ENCODE measurements at places on chromosomes 2 and 18.

GRCh38 chr18:8177330-8178016 is 431.8 kb upstream of the RAB12 start:
- no peak for DNase-seq

DNA sequence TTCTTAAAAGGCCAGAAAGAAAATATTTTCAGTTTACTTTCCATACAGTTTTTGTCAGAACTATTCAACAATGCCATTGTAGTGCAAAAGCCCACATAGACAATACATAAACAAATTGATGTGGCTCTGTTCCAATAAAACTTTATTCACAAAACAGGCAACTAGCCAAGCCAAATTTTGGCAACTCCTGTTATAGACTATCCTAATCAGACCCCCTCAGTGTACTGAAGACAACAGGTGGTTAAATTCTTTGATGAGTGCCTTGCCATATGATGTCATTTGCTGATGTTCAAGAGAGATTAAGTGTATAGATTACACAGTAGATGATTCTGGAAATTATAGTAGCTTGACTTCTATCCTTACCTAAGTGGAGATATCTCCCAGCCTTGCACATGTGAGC is 83.4 kb downstream of the FANCL start:
- no peak for DNase-seq

DNA sequence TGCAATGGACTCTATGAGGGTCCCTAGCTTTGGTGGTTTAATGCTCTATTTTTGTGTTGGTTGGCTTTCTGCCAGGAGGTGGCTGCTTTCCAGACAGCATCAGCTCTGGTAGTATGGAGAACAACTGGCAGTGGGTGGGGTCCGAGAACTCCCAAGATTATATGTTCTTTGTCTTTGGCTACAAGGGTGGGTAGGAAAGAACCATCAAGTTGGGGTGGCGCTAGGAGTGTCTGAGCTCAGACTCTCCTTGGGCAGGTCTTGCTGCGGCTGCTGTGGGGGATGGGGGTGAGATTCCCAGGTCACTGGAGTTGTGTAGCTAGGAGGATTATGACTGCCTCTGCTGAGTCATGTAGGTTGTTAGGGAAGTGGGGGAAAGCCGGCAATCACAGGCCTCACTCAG is 976.1 kb upstream of the GYPC start:
- DNase-seq = no peak

- no peak for DNase-seq
These were observed 16.8 kb downstream of the HDLBP start for GRCh38 chr2:241298673-241299072.

DNA sequence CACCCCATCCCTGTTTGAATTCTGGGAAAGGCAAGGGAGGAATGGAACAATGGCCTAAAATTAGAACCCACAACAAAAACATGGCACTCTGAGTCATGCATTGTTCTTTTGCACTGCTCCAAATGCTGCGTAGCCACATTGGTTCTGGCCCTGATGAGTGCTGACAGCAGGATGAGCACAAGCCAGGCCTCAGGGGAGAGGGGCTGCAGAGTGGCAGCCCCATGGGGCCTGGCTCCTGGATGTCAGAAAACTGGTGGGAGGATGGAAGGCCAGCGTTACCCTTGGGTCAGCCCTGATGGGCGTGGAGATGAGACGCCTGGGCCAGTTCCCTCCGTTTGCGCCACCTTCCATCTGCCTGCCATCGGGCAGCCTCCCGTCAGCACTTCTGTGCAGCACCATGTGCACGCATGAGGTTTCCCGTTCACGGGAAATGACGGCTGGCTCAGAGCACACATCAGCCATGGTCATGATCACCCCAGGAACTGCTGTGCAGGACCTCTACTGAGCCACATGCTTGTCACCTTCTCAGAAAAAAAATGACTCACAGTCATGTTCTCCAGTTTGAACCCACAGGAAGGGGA is 65.6 kb downstream of the CYP26B1 start:
- no peak for DNase-seq

GRCh38 chr2:30089171-30089570 is 57.6 kb upstream of the YPEL5 start:
- DNase-seq = no peak

- DNase-seq = no peak
These were observed 136.0 kb downstream of the INSIG2 start for GRCh38 chr2:118223992-118224894.

DNA sequence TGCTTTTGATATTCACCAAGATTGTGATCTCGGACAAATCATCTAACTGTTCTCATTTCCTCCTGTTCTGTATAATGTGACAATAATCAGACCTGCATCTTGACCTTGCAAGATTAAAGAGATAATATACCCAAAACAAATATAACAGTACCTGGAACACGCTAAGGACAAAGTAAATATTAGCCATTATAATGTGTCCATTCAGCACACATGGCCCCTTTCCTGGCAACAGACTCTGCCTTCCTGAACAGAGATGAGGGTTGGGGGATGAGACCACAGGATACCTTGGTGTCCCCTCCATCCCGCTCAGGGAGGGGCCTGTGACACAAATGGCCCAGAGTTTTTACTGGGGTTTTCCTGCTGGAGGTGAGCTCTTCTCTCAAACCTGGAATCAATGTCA is 143.4 kb upstream of the SERPINE2 start:
- DNase-seq = no peak

- DNase-seq = no peak
These were observed 7.1 kb downstream of the SULT1C4 start for GRCh38 chr2:108384662-108385393.

DNA sequence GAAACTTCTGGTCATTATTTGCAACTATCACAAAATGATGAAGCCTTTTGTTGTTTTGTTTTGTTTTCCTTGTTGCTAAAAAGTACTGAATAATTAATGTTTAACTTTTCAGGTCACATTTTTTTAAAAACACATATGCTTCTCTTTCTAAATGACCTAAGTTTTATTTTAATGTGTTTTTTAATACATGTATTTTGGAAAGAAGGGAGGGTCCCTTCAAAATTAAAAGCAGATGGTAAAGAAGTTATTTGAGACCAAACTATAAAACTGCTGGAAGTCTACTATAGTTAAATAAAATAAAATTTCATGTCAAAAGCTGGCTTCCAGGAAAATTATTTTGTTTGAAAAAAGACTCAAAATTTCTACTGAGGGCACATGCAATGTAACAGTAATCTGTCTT is 39.5 kb upstream of the ASNSD1 start:
- DNase-seq = no peak

GRCh38 chr2:23592061-23592685 is 207.2 kb downstream of the KLHL29 start:
- DNase-seq = no peak

DNA sequence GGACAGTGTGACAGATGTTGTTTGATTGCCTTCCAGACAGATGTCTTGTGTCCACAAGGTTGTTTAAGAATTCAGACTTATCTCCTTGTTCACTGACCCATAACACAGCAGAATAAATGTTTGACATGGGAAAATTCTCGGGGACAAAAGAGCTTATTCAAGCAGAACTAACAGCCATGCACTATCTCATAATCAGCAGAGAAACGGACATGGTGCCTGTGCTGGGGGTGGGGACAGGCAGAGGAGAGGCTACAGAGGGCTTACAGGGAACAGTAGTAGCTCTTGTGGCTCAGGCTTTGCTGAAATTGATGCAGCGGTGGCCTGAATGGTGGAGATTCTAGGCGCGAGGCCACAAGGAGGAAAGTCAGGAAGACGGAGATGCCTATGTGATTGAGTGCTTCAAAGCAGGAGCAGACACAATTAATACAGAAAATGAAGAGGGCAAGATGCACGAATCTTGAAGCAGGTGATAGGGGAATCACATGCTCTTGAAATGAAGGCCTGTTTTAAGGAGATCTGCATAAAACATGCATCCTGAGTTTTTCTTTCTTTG is 62.0 kb upstream of the CAB39 start:
- no peak for DNase-seq

DNA sequence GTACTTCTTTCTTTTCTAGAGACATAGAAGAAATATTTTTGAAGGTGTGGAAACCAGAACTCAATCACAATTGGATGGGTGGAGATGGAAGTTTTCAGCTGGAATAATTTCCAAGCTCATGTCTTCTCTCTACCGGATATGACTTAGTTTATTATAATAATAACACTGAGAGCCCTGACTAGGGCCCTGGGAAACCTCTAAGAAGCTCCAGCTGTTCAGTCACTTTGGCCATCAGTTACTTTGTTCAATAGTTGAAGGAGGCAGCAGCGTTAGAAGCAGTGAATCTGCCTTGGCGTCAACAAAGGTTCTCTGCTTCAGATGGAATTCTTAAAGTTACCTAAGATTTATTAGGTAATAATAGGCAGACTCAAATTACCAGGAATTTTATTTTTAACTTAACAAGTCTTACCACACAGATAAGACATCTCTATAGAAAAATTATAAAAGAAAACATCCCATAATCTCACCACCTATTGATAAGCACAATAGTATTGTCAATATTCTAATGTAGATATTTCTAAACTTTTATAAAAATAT is 293.8 kb upstream of the CHAC2 start:
- no peak for DNase-seq

GRCh38 chr18:12579775-12580174 is 78.1 kb downstream of the SPIRE1 start:
- no peak for DNase-seq

- no peak for DNase-seq
These were observed 352.9 kb downstream of the LPIN1 start for GRCh38 chr2:12099374-12099773.

DNA sequence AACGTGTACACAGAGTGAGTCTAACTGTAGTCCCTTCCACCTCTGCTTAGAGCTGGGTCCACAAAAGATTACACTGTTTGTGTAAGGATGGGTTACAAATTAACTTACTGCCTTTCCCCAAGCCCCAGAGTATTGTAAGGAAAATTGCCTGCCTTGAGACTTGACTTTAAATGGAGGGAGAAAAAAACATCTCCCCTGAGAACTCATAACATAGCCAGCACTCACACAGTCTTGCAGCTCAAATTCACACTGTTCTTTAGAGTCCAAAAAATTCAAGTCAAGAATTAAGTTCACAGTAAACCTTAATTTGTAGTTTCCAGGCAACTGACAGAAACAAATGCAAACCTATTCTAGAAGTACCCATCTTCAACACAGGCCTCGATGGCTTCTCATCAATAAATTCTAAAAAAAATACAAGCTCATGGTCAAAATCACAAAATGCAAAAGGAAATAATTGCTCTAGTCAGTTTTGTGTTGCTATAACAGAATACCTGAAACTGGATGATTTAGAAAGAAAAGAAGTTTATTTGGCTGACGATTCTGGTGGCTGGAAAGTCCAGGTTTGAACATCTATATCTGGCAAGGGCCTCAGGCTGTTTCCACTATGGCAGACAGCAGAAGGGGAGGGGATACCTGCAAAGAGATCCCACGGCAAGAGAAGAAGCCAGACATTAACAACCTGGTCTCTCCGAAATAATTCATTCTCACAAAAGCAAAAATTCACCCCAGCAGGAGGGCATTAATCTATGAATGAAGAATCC is 34.6 kb upstream of the TMEM17 start:
- no peak for DNase-seq

DNA sequence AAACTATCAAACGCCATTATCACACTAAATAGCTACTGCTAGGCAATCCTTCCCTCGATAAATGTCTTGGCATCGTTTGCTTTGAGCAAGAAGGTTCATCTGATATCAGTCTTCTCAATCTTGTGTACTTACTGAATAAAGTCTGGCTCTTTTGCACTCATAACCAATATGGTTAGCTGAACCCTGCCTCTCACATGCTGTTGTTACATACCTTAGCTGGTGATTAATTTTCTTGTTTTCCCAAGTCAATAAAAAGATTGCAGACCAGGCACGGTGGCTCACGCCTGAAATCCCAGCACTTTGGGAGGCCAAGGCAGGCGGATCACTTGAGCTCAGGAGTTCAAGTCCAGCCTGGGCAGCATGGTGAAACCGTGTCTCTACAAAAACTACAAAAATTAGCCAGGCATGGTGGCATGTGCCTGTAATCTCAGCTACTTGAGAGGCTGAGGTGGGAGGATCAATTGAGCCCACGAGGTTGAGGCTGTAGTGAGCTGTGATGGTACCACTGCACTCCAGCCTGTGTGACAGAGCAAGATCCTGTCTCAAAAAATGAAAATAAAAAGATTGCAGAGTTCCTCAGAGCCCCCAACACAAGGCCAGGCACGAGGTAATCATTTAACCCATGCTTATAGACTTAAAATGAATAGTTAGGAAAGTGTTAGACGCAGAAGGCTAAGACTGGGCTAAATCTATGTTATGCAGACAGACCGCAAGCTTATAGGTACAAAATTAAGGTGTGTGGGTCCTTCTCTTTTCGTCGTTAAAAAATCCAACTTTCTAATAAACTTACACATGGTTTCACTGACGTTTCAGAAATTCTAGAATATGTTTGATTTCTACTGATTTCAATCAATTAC is 177.5 kb downstream of the ALPK2 start:
- no peak for DNase-seq

GRCh38 chr18:47412924-47413323 is 161.5 kb upstream of the SKOR2 start:
- no peak for DNase-seq

- no peak for DNase-seq
These were observed 533.8 kb downstream of the SOCS6 start for GRCh38 chr18:70822691-70823090.

DNA sequence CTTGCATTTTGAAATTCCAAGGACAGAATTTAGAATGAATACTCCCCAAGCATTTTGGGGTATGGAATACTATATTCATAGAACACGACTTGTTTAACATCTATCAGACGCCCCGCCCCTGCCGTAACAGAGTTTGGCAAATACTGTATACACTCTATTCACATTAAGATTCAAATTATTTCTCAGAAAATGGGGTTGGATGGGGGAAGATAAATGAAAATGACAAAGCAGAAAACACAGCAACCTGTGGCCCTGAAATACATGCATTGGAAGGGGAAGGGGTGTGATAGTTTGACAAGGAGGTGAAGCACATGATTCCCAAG is 634.6 kb upstream of the SLC39A10 start:
- no peak for DNase-seq

- no peak for DNase-seq
These were observed 5.4 kb upstream of the PUM2 start for GRCh38 chr2:20356042-20356441.

GRCh38 chr2:215060861-215061536 is 77.4 kb downstream of the ABCA12 start:
- DNase-seq = no peak

DNA sequence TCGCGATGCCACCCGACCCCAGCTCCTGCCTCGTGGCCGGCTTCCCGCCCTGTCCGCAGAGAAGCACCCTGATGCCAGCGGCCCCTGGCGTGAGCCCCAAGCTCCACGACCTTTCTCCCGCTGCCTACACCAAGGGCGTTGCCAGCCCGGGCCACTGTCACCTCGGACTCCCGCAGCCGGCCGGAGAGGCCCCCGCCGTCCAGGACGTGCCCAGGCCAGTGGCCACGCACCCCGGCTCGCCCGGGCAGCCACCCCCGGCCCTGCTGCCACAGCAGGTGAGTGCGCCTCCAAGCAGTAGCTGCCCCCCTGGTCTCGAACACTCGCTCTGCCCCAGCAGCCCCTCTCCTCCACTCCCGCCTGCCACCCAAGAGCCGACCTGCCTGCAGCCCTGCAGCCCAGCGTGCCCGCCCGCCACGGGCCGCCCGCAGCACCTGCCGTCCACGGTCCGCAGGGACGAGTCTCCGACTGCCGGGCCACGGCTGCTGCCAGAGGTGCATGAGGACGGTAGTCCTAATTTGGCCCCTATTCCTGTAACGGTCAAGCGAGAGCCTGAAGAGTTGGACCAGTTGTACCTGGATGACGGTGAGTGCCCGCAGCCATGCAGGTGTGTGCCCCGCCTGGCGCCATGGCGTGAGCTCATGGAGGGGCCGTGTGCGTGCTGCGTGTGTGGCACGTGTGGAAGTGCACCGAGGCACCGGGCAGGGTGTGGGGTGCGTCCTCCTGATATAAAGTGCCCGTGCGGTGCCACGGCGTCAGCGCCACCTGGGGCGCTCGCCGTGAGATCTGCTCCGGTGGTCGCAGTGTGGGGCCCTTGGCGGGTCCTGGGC is 90.8 kb downstream of the NFATC1 start:
- no peak for DNase-seq

Measured in forelimb muscle (tissue), 1 donor.